ENCODE measurements at places on chromosomes 6 and 20. TPM values are rescaled to one million over a fixed set of nuclear protein-coding genes. Genes with fewer than 3 reads are reported as not detected.
A peak's percentile ranks its signal among the peaks of the same experiment; 100 is the strongest.

- peaks cover 6% of the 10 kb centered on the region for H3K27me3 ChIP-seq
- H3K36me3 ChIP-seq, result no peaks in the 10 kb centered on the region
- H3K27ac ChIP-seq, result no peak overlapping the region
- H3K4me3 ChIP-seq, result no peak overlapping the region
Measured at GRCh38 chr6:115717472-115717871, 343.2 kb downstream of the FRK start.

DNA sequence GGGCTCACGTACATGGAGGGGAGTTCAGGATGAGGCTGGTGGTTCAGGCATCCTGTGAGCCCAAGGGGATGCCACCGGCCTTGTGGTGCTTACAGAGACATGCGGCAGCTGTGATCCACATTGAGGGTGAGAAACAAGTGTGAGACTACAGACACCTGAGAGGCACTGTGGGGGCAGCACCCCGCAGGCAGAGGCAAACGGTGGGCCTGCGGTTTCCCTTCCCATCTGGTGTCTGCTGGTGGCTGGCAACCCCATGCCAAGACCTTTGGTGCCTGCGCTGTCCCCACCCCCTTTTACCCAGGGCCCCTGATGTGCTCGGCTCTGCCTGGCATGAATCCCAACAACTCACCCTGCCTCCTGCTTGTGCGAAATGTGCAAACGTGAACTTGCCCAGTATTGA, 42.0 kb downstream of the ERMARD start:
- peaks cover 15% of the 10 kb centered on the region for H3K4me1 ChIP-seq
- H3K36me3 ChIP-seq, result no peaks in the 10 kb centered on the region
- H3K4me3 ChIP-seq, result peak overlapping the region; percentile 31
- peak; percentile 58 for DNase-seq

DNA sequence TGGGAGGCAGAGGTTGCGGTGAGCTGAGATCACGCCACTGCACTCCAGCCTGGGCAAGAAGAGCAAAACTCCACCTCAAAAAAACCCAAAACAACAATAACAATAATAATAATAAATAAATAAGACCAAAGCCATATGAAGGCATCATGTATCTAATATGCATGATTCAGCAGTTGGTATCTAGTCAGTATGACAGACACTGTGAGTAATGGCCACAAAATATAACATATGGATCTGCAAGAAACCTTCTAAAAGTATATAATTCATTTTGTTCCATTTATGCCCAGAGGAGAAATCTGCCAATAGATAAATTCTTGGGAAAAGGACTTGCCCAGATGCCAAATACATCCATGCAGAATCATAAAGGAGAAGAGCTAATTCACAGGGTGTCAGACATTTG, 252.3 kb downstream of the BTBD9 start:
- H3K4me3 ChIP-seq, result no peak overlapping the region
- peaks cover 5% of the 10 kb centered on the region for H3K27me3 ChIP-seq
- no peaks in the 10 kb centered on the region for H3K36me3 ChIP-seq
- DNase-seq, result no peak
- peaks cover 16% of the 10 kb centered on the region for H3K4me1 ChIP-seq

The CTCFL gene
- total RNA-seq, result 0.07 TPM

- no peak for DNase-seq
- peaks cover 3% of the 10 kb centered on the region for H3K27me3 ChIP-seq
- H3K4me1 ChIP-seq, result no peaks in the 10 kb centered on the region
- no peak overlapping the region for H3K27ac ChIP-seq
Measured at GRCh38 chr6:124283486-124283885, 479.8 kb downstream of the NKAIN2 start.

DNA sequence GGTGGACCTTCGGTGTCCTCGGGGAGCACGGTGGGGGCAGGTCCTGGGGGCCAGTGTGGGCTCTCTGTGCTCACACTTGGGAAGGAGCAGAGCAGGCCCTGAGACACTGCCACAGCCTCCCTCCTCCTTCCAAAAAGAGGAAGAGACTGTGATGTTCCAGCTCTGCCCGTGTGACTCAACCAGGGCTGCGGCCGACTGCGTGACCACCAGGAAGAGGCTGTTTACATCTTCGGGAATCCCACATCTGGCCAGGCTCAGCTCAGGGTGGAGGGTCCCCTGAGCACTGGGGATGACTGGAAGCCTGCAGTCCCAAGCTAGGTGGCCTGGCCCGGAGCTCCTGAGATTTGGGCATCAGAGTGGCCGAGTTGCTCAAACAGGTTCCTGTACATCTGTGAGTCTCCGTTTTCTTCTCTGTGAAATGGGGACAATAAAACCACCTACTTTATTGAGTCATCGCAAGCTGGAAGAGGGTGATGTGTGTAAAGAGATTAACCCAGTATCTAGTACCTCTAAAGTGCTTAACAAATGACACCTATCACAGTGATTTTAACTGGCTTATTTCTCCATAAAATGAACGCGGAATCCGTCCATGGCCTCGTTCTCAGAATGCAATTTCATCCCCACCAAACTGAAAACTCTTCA, 242.1 kb downstream of the DLL1 start:
- H3K27me3 ChIP-seq, result peaks cover 11% of the 10 kb centered on the region
- no peak overlapping the region for H3K4me3 ChIP-seq
- no peaks in the 10 kb centered on the region for H3K36me3 ChIP-seq

The DST gene
- 139 TPM for total RNA-seq

- H3K27ac ChIP-seq, result no peak overlapping the region
- no peaks in the 10 kb centered on the region for H3K27me3 ChIP-seq
- H3K4me3 ChIP-seq, result no peak overlapping the region
- H3K4me1 ChIP-seq, result no peaks in the 10 kb centered on the region
- DNase-seq, result no peak
- H3K36me3 ChIP-seq, result no peaks in the 10 kb centered on the region
Measured at GRCh38 chr6:141210901-141211300, 921.8 kb upstream of the GJE1 start.

- no peak for DNase-seq
- no peaks in the 10 kb centered on the region for H3K36me3 ChIP-seq
- H3K4me3 ChIP-seq, result no peak overlapping the region
- no peaks in the 10 kb centered on the region for H3K4me1 ChIP-seq
- no peak overlapping the region for H3K27ac ChIP-seq
Measured at GRCh38 chr6:105884426-105884825, 201.7 kb upstream of the PRDM1 start.

The MUCL3 gene
- 0.31 TPM for total RNA-seq

GRCh38 chr20:4681991-4682401, 39.7 kb upstream of the PRND start:
- DNase-seq, result no peak
- H3K4me1 ChIP-seq, result peaks cover 5% of the 10 kb centered on the region

DNA sequence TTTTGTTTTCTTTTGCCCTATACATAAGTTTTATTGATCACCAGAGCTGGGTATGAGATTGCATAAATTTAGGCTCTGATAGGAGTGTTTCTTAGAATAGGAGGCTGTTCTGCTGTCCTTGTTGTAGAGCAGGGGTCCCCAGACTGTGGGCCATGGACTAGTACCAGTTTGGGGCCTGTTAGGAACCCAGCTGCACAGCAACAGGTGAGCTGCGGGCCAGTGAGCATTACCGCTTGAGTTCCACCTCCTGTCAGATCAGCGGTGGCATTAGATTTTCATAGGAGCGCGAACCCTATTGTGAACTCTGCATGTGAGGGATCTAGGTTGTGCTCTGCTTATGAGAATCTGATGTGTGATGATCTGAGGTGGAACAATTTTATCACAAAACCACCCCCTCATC, 26.2 kb downstream of the PHF3 start:
- H3K36me3 ChIP-seq, result peaks cover 4% of the 10 kb centered on the region
- H3K27me3 ChIP-seq, result no peaks in the 10 kb centered on the region
- H3K4me3 ChIP-seq, result no peak overlapping the region
- DNase-seq, result no peak

The SMAP1 gene
- 24.2 TPM for total RNA-seq

DNA sequence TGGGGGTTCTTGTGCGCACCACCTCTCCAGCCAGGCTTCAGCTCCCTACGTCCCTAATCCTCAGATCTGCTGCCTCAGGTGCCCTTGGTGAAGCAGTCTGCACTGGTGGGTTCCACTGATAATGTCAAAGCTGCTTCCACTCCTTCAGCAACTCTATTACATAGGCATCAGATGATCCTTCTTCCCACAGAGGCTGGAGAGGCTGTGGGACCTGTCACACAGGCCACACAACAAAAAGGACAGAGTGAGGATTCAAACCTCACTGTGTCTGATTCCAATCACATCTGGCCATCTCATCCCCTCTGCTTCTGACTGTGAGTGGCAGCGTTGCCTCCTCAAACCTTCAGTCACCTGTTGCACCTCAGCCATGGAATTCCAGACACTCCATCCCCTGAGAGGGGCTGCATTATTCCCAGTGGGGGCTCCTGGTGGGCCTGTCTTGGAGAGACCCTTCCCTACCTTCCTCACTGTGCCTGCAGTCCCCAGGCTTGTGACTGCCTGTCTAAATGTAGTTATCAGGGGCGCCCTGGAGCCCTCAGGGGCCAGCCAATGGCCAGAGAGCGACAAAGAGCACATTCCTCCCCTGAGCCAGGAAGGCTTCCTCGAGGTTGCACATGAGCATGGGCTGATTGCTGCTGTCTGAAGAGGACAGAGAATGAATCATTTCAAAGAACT, 211.4 kb upstream of the ECI2 start:
- peaks cover 12% of the 10 kb centered on the region for H3K27me3 ChIP-seq
- H3K36me3 ChIP-seq, result no peaks in the 10 kb centered on the region
- H3K27ac ChIP-seq, result no peak overlapping the region
- no peak overlapping the region for H3K4me3 ChIP-seq
- H3K4me1 ChIP-seq, result peaks cover 28% of the 10 kb centered on the region
- peak; percentile 53 for DNase-seq

DNA sequence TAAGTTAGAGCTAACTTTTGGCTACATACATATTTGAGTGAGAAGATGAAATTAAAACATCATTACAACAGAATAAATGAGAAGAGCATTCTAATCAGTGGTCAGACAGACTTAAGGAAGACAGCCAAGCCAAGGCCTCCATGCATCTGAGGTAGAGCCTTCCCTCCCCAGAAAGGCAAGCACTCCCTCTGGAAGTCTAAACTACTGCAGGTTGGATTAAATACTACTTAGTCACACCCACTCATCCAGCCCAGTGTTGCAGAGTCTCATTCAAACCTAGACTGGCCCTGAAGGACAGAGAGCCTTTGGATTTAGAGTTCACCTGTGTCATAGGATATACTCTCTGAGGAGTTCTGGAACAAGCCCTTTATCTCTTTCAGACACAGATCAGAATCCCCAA, 29.2 kb downstream of the TMX4 start:
- peaks cover 26% of the 10 kb centered on the region for H3K36me3 ChIP-seq
- no peak for DNase-seq
- no peaks in the 10 kb centered on the region for H3K4me1 ChIP-seq
- H3K27me3 ChIP-seq, result no peaks in the 10 kb centered on the region
- H3K4me3 ChIP-seq, result no peak overlapping the region

DNA sequence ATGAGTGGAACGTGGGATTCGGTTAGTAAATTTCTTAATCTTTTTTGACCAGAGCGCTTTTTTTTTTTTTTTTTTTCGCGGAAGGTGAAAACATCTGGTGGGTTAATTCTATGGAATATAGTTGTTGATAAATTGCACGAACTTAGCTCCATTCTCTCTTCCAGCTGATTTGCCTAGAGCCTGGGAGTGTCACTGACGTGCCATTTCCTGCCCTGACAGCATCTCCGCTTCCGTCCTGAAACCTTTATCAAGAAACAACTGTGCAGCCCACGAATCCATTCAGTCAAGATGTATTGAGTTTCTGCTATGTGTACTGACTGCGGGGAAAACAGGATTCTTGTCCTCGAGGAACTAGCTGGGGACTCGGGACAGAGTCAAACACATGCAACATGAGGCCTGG, 59.5 kb upstream of the TGM3 start:
- H3K4me1 ChIP-seq, result peaks cover 23% of the 10 kb centered on the region
- peaks cover 4% of the 10 kb centered on the region for H3K27me3 ChIP-seq
- no peak overlapping the region for H3K4me3 ChIP-seq
- DNase-seq, result no peak
- H3K27ac ChIP-seq, result peak overlapping the region; percentile 2

DNA sequence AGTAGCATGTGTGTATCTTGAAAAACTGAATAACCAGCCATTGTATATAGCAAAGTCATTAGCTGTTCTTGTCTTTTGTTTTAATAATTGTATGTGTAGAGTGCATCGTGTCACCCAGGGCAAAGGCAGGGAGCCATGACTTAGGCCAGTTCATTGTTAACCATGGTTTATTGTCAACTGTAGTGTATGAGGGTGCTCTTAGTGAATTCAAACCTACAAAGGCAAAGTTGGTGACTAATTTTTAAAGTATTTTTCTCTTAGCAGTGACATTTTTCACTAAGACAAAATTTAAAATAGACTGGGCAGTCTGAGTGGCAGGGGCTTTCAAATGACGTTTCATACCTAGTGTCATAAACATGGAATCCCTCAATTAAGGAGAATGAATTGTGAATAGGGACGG, 79.0 kb downstream of the TULP4 start:
- no peak overlapping the region for H3K27ac ChIP-seq
- H3K36me3 ChIP-seq, result peaks cover 18% of the 10 kb centered on the region
- H3K4me1 ChIP-seq, result peaks cover 7% of the 10 kb centered on the region
- DNase-seq, result no peak
- no peaks in the 10 kb centered on the region for H3K27me3 ChIP-seq

The FAXC gene
- total RNA-seq, result 11.3 TPM

The GJA10 gene
- total RNA-seq, result not detected

DNA sequence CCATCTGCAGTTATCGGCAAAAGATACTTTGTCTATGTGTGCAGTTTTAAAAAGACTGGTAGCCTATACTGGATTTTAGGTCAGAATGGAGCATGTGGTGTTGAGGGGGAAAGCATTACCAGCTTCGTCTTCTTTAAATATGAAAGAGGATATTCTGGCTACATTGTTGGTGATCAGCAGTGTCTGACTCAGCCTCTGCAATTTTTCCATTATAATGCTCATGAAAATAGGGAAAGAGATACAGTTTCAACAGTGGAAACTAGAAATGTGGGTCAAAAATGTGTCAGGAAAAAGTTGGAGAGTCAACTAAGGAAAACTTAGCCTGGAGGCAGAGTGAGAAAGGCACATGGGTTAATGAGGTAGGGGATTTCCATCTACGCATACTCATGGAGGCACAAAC, 45.2 kb downstream of the HDGFL1 start:
- H3K27ac ChIP-seq, result no peak overlapping the region
- H3K36me3 ChIP-seq, result no peaks in the 10 kb centered on the region
- no peak for DNase-seq
- no peak overlapping the region for H3K4me3 ChIP-seq
- H3K27me3 ChIP-seq, result no peaks in the 10 kb centered on the region

The MAFB gene
- total RNA-seq, result 104 TPM

GRCh38 chr6:18136260-18136659, 13.8 kb upstream of the NHLRC1 start:
- H3K4me1 ChIP-seq, result peaks cover 8% of the 10 kb centered on the region
- H3K36me3 ChIP-seq, result peaks cover 30% of the 10 kb centered on the region
- peak overlapping the region; percentile 55 for H3K27ac ChIP-seq
- H3K27me3 ChIP-seq, result no peaks in the 10 kb centered on the region

DNA sequence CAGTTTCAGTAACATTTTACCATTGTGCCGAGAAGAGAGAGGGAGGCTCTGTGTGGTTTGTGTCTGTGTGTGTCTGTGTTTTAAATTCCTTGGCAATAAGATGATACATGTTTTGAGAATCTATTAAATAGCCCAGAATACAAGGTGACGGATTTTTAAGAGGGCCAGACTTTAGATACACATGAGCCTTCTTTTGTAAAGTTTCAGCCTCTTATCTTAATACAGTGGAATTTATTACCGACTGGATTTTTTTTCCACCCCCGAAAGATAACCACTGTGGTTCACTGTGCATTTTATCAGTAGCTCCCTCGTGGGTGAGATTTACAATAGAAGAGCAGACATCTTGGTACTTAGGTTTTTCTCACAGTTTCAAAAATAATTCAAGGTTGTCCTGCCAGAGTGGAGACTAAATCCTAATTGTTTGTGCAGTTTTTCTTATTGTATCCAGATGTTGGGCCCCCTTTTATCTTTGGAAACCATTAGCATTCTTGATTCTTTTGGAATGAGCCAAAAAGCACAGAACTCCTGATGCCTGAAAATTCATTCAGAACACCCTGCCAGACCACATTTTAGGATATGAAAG, 49.9 kb downstream of the STK4 start:
- DNase-seq, result no peak
- H3K36me3 ChIP-seq, result peaks cover 9% of the 10 kb centered on the region
- no peaks in the 10 kb centered on the region for H3K27me3 ChIP-seq
- H3K4me3 ChIP-seq, result no peak overlapping the region
